Caki2 (cell line): ENCODE measurements at places on chromosomes 5 and 9.
A peak's percentile ranks its signal among the peaks of the same experiment; 100 is the strongest.

- DNase-seq: peak; percentile 63
Observed at GRCh38 chr5:159331093-159331973, 1.0 kb upstream of the IL12B start.

- no peak for DNase-seq
Observed at GRCh38 chr9:114001410-114001685, 76.8 kb downstream of the AMBP start.

- DNase-seq: no peak
Observed at GRCh38 chr9:109072821-109073435, 46.8 kb downstream of the TMEM245 start.

DNA sequence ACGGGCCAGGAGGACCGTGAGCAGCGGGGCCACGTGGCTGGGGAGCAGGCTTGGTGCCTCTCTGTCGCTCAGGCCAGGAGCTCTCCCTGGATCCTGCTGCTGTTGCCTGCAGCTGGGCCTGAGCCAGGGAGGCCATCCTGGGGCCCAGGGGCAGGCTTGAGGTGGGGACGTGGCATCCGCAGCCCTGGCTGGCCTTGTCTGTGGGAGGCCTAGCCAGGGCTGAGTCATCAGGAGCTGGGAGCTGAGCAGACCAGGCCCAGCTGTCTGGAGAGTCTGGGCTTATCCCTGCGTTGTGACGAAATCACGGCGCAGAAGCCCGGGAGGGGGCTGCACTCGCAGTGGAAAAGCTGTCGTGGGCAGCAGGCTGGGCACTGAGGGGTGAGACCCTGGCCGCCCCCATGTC, 138.8 kb upstream of the COL5A1 start:
- peak; percentile 34 for DNase-seq

DNA sequence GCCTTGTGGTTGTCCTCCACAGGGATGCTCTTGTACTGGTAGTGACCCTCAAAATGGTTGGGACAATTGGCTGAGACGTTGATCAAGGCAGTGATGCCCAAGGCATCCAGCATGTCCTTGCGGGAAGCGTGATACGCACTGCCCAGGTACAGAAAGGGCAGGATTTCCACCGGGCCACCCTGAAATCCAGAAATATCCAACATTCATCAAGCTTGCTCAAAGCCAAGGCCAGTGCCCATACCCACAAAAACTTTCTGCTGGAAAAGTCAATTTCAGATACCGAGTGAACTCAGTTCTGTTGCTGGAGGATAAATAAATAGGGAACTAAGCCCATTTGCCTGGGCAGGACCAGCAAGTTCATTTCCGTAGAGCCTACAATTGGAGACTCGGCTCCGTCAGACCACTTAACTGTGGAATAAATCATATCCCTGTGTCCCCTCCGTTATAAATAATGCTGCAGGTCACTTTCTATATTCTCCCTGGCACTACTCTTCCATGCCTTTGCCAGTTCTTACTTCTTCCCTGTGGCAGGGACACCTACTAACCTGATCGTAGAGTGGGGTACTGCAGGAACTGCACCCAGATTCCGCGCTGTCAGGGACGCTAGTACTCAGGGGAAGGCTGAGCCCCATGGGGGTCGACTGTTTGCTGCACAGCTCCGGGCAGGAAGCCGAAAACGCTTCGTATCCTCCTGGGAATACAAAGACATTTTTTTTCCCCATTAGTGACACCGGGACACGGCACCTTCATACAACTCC, 1.2 kb downstream of the DUSP1 start:
- peak; percentile 54 for DNase-seq

- DNase-seq: no peak
Observed at GRCh38 chr9:73180403-73180802, 28.7 kb downstream of the ANXA1 start.

DNA sequence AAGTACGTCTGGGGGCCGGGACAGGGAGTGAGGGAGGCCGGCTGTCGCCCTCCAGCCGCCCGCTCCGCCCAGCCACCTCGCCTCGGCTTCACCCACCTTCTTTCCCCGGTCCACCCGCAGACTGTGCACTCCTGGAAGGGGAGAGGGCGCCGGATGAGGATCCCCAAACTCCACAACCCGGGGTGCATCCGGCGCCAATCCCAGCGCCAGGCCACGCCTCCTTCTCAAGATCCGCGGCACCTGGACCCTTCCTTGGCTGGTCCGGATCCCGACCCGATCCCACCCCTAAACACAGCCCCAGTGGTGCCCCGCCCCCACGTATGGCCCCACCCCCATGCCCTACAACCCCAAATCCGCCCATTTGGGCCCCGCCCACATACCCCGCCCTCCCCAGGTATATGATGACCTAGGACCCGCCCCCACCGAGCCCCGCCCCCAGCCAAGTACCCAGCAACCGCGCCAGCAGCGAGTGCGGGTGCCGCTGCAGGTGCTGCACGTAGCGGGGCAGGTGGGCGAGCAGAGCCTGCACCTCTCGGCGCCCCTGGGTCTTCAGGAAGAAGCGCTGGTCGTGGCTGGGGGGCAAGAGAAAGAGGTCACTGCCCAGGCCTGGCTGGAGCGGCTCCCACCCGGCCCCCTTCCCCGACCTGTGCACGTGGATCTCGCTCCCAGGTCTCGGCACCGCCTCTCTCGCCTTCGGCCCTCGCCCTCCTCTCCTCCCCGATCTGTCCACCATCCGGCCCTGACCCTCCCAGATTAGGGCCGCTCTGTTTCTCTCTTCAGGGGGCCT, 3.2 kb downstream of the PIP5KL1 start:
- no peak for DNase-seq

- no peak for DNase-seq
Observed at GRCh38 chr9:121372239-121373010, 2.4 kb upstream of the STOM start.

DNA sequence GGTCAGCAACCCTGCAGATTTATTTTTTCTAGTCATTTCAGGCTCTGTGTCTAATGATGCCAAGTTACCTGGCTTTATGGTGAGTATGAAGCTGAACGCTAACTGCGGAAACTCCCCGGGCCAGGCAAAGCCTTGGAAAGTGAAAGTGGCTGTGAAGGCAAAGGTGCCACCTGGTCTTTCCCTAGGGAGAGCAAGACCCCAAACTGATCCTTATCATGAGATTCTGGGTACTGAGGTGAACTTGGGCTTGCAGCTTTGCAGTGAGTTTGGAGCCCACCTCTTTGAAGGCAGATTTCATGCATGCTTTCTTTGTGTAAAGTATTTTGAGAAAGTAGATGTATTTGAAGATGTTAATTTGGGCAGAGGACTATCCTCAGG, 63.3 kb downstream of the CARTPT start:
- DNase-seq: no peak

DNA sequence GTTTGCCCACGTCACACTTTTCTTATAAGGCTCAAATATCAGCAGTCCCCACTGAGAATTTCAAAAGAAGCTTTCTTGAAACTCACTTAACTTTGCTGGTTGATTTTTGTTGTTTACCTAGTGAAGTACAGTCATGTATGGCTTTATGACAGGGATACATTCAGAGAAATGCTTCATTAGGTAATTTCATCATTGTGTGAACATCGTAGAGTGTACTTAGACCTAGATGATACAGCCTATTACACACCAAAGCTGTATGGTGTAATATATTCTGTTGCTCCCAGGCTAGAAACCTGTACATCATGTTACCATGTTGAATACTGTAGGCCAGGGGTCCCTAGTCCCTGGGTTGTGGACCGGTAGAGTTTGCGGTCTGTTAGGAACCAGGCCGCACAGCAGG, 177.0 kb downstream of the ARRDC3 start:
- DNase-seq: no peak

DNA sequence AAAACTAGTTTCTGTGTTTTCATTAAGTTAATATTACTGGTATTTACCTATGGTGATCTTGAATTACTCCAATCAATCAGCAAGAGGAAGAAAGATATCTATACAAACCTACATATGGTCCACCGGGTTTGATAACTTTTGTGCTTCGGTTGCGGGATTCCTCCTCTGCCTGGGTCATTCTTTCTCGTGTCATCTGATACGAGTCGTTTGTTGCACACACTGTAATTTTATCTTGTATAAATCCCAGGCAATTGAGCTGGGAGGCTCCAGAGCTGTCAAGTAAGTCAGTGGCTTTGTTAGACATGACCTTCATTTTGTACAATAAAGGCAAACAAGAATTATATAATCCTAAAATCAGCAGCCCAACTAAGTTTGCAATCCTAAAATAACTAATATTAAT, 48.0 kb downstream of the ELL2 start:
- no peak for DNase-seq

DNA sequence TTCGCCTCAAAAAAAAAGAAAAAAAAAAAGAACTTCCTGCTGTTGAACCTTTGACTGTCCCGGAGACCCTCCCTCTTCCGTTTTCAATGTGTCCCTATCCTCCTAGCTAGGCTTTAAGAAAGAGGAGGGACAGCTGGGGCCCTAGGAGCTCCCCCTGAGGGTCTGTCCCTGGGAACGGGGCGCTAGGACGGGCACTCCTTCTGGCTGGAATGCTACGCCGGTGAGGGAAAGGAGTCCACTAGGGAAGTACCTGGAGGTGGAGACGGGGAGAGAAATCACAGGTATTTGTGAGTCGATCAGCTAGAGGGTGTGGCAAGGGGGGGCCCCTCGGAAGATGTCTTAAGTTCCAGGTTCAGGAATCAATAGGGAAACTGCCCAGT, 4.6 kb downstream of the SIT1 start:
- no peak for DNase-seq

GRCh38 chr5:31334061-31334860, 140.8 kb downstream of the CDH6 start:
- no peak for DNase-seq

- no peak for DNase-seq
Observed at GRCh38 chr9:20722221-20722620, 38.2 kb downstream of the FOCAD start.

GRCh38 chr5:27568811-27569210, 530.4 kb upstream of the CDH9 start:
- DNase-seq: no peak

DNA sequence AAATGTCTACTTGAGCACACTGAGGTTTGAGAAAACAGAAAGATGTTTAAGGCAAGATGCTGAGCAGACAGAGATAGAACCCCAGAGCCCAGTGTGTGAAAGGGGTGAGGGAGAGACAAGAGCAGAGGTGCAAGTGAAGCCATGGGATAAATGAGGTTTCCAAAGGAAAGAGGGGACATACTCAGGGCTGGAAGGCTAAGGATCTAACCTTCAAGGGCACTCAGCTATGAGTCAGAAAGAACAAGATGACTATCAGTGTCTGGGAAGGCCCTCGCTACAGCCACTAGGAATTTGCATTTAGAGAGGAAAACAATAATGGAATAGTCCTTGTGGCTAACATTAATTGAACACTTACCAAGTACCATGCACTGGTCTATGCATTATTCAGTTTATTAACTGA, 113.7 kb downstream of the HTR4 start:
- DNase-seq: no peak

DNA sequence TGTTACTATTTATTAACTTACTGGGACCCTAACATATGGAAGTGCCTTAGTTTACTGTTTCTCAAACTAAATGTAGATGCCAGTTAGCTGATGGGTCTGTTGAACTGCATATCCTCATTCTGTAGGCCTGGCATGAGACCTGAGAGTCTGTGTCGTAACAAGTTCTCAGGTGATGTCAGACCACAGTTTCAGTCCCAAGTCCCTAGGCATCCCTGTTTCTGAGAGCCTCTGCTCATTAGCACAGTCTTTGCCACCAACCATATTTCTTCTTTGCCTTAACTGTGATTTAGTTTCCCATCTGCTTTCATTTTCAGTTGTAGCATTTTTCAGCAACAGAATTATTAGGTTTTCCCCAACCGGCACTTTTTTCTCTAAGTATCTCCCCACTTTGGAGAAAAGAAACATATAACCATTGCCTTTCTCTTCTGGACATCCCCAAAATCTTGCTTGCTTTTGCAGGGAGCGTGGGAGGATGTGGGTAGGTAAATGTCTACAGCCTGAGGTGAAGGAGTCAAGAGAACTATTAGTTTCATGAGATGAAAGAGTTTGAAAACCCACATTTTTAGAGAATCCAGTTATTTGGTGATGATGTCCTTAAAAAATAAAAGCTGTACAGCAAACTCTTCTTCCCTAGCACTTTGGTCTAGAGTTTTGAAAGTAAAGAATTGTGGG, 74.6 kb downstream of the NUDT12 start:
- DNase-seq: no peak

- no peak for DNase-seq
Observed at GRCh38 chr5:606526-607399, 5.4 kb upstream of the CEP72 start.

- DNase-seq: no peak
Observed at GRCh38 chr9:91847581-91848091, 102.4 kb downstream of the ROR2 start.

DNA sequence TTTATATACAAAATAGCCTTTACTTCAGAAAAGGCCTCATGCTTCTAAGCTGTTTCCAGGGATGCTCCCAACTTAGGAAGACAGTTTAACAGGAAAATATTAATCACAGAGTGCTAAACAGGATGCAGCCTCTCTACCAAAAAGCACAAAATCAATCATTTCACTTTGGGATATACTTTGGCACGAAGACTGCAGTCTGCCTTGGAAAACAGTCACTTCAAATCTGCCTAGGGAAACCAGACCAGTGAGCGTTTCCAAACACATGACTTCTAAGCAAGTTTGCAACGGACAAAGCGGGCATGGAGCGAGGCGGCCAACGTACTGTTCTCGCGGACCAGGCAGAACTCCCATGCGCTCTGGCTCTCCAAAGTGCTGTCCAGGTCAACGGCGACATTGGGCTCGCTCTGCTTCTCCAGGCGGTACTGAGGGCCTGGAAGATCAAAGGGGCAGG, 201.0 kb downstream of the MAPKAP1 start:
- no peak for DNase-seq

DNA sequence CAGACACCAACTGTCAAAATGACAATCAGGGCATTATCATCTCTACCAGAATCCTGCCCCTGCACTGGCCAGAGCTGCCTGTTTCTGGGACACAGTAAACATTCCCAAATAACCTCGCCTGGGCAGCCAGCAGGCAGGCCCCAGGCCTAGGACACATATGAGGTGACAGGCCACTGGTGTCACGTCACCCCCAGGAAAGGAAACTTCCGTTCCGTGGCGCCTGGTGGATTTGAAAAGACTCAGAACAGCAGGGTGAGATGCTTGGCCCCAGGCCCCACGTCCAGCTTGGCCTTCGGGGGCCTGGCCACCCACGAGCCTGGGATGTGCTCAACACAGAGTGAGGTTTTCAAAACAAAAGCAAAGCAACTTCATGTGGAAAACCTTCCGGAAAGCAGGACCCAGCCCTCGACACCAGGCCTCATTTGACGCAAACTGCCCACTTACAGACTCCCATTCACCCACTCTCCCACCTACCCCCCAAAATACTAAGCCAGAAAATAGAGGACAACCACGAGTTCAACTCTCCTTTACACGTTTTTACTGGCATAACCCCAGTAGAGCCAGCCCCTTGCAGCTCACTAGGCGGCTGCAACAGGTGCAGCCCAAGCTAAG, 1.2 kb downstream of the SEMA4D start:
- no peak for DNase-seq
